Motor neuron (in vitro differentiated cells): ENCODE measurements at places on chromosomes 1 and 21. TPM values are rescaled to one million over a fixed set of nuclear protein-coding genes. Genes with fewer than 3 reads are reported as not detected.

GRCh38 chr1:58596631-58597052 lies 19.6 kb upstream of the TACSTD2 start:
- no peak for ATAC-seq

BCAN gene
- total RNA-seq = 0.66 and 1.0 TPM in 2 replicates

- no peak for ATAC-seq
These were observed 12.1 kb upstream of the SELENBP1 start for GRCh38 chr1:151384584-151384983.

- ATAC-seq = no peak
These were observed 1.0 kb upstream of the KCNC4 start for GRCh38 chr1:110208916-110209645.

GNG4 gene
- 3.8 and 3.9 TPM in 2 replicates for total RNA-seq

PLEKHN1 gene
- 0.31 TPM in 1 of 2 replicates, not detected in the other for total RNA-seq

- no peak for ATAC-seq
These were observed 530.8 kb upstream of the BEND5 start for GRCh38 chr1:49307457-49307856.
